ENCODE measurements at places on chromosomes 7 and 10.

- DNase-seq = no peak
These were observed 294.7 kb upstream of the AOAH start for GRCh38 chr7:37018954-37019353.

DNA sequence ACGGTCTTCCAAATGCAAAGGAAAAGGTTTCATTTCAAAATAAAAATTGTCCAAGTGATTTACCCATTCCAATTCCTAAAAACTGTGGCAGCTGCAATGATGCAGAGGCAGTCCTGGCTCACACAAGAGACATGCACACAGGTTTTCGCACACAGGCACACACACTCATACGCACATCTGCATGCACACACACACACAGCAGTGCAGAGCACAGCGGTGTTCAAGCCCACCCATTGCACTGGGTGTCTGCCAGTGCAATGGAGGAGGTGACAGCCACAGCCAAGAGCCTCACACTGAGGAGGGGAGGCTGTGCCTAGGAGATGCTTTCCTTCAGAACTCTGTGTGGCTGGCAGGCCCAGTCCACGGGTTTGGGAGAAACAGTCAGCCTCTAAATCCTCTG, 123.7 kb downstream of the SLIT1 start:
- no peak for DNase-seq

DNA sequence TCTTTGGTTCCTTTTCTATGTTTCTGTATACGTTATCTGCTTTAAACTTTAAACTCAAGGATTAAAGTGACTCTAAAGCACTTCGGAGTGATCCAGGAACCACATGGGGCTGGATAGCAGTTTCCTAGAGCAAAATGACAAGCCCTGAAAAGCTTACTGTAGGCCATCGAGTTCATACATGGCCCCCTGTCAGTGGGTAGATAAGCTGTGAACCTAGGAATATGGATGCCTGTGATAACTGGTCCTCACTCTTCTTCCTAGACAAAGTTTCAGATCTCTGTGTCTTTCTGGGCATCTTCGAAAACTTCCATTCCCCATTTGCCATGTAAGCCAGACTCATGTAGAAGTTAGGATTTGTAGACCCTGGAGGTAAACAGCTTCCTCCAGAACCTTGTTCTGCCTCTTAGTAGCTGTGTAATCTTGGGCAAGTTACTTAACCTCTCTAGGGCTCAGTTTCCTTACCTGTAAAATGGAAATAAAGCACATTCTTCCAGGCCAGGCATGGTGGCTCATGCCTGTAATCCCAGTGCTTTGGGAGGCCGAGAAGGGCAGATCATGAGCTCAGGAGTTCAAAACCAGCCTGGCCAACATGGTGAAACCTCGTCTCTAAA, 49.3 kb upstream of the KMT2E start:
- DNase-seq = no peak

DNA sequence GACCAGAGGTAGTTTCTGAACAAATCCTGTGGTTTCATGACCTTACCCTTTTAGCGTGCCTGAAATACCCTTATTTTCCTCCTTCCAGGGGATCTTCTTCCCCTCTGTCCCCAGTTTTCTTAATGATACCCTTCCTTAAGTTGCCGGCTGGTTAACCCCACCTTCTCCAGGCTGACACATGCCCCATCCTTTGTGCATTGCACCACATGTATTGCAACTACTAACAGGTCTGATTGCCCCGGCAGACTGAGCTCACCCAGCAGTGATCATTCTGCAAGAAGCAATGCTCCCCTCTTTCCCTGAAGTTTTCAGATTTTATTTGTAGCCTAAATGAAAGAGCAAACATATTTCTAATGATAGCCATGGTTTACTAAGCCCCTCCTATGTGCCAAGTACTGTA, 108.2 kb downstream of the HIP1 start:
- no peak for DNase-seq

DNA sequence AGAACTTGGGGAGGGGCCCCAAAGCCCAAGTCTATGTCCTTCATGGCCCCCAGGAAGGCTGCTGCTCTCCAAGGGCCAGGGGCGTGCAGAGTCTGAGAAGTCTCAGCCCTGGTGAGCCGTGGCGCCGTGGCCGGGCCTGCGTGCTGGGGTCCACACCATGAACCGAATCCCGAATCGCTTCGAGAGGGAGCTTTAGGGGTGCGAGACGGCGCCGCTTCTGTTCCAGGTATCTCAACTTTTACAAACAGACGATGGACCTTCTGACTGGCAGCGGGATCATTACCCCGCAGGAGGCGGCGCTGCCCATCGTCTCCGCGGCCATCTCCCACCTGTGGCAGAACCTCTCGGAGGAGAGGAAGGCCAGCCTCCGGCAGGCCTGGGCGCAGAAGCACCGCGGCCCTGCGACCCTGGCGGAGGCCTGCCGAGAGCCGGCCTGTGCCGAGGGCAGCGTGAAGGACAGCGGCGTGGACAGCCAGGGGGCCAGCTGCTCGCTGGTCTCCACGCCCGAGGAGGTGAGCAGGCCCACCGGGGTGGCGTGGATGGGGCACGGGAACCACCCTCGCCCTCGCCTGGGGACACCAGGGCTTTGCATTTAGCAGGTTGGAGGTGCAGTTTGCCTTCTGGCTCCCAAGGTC, 12.7 kb downstream of the STRA8 start:
- no peak for DNase-seq

- DNase-seq = no peak
These were observed 23.7 kb downstream of the KCNH2 start for GRCh38 chr7:150954201-150954985.

- DNase-seq = peak; percentile 69
These were observed 12.0 kb downstream of the PIP4K2A start for GRCh38 chr10:22702348-22702747.

GRCh38 chr7:143258831-143259230, 4.4 kb upstream of the GSTK1 start:
- peak; percentile 18 for DNase-seq

- peak; percentile 68 for DNase-seq
These were observed 27.4 kb downstream of the TAX1BP1 start for GRCh38 chr7:27767374-27767773.

GRCh38 chr7:102279537-102280400, 6.9 kb upstream of the SH2B2 start:
- peak; percentile 62 for DNase-seq

DNA sequence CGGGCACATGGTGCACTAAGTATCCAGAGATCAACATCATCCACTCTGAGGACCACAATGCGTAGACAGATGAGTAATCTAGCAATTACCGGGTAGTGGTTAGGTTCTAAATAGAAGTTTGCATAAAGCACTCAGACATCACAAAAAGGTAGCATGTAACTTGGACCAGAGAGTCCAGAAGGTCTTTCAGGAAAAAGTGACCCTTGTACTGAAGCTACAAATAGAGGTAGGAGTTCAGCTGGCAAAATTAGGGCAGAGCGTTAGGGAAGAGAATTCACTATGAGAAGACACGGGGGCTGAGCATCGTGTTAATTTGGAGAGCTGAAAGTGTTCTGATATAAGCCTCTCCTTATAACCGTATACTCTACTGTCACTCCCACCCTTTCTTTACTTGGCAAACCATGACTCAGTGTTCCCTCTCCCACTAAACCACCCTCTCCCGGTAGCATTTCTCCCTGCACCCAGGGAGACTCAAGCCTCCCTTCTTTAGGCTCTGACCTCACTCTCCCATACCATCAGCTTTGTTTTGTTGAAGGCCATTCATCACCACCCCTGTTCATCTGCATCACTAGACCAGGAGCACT, 222.2 kb upstream of the FZD1 start:
- DNase-seq = peak; percentile 17

GRCh38 chr10:113563306-113564088, 10.6 kb downstream of the HABP2 start:
- DNase-seq = peak; percentile 68

GRCh38 chr7:84339306-84339705, 144.7 kb upstream of the SEMA3A start:
- peak; percentile 26 for DNase-seq

DNA sequence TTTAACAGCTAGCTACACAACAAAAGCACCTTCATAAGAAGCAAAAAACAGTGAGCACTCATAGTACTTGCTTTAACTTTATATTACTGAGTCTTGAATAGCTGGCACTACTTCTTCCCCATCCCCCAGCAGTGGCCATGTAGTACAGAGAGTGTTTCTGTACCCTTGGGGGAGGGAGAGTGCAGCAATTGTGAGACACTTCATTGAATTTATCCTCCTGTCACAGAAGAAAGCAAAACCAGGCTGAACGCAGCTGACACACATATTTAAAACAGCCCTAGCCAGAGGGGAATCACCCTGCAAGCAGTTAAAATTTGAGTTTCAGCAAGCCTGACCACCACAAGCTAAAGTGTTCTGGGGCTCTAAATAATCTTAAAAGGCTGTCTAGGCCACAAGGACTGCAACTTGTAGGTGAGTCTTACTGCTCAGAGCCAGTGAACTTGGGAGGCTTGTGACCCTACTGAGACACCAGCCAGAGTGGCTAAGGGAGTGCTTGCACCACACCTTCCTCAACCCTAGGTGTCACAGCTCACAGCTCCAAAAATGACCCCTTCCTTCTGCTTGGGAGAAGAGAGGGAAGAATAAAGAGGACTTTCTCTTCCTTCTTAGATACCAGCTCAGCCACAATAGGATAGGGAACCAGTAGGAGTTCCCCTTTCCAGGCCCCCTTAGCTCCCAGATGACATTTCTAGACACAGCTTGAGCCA, 97.7 kb upstream of the MEOX2 start:
- no peak for DNase-seq

DNA sequence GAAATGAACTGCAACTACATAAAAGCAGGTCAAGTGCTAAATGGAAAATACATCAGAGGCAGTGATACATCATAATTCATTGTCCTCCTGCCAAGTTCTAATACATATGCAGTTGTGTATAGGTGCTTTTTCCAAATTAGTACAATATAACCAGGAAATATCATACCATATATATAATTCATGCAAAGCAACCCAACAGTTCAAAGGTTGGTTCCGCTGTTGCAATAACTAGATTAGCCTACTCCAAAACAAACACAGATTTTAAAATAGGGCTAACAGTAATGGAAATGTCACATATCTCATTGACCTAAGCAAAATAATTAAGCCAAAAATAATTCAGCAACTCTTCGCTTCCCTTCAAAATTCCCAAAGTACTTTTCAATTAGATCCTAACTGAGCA, 88.9 kb upstream of the NEBL start:
- DNase-seq = peak; percentile 48

DNA sequence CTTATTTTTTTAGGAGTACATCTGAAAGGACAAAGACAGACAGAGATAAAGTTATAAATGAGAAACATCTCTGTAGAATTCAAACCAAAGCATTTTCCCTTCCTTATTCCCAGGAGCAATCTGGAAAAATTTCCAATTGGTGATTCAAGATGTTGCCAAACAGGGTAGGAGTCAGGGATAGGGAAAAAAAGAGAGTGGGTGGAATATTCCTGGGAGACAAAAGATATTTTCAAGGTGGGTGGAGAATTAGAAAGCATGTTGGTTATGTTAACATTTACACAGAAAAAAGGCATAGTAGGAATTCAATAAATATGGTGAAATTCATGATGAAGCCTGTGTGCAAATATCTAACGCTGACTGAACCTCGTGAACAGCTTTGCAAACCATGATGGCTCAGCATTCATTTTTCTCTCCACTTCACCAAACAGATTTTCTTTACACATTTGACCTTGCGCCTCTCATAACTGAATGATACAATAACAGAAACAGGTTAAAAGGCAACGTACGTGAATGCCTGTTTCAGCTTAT, 25.1 kb downstream of the SLC26A5 start:
- DNase-seq = no peak

DNA sequence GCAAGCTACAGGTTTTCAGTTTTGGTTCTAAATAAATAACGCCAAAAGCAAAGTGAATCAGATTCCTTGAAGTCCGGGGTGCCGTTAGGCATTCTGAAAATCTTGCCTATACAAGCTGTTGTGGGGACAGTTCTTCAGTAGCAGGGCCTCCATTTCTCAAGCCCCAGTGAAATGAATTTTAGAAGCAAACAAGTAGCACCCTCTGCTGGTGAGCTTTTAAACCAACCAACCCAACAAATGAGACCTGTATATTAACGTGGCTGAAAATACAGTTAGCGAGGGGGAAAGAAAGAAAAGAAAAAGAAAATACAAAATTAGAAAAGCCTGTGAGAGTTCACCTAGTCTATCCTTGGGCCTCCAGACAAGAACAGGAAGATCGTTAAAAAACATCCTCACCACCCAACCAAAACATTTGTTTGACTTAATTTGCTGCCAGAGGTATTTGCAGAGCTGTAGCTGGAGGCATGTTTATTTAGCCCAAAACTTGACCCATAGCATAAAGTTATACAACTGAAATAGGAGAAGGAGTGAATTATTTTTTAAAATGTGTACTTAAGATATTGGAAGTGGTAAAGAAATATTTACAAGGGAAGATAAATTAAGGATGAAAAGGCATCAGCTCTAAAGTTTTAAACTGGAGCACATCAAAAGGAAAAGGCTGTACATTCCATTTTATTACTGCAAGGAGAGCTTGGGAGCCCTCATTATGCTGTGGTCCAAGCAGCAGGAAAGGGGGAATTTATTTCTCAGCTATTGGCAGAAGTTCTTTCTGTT, 98.9 kb downstream of the DYNC1I1 start:
- peak; percentile 64 for DNase-seq

DNA sequence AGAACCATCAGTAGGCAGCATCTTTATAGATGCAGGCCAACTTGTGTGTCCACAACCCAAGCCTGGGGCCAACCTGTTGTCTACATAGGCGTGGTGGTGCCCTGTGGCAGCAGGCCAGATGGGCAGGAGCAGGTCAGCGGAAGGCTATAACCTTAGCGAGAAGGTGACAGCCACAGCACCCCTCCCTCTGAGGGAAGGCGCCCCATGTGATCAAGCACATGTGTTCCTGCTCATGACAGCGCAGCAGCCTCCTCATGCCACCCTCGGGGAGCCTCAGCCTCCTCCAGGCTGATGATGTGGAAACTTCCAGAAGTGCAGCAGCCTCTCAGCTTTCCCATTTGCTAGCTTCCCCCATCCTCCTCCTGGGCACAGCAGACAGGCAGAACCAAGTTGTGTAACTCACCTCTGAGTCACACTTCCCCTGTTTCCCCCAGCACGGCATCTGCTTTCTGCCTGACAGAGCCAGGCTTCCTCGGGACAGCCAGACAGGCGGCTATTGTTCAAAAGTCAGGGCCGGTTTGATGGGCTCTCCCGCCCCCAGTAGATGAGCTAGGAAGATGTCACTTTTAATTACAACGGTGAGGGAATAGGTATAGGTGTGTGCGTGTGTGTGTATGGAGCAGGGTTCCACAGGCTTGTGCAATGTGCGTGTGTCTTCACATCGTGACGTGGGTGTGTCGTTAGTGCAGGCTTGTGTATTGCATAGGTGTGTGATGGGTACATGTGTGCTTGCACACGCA, 312.0 kb upstream of the ZMIZ1 start:
- DNase-seq = peak; percentile 99

DNA sequence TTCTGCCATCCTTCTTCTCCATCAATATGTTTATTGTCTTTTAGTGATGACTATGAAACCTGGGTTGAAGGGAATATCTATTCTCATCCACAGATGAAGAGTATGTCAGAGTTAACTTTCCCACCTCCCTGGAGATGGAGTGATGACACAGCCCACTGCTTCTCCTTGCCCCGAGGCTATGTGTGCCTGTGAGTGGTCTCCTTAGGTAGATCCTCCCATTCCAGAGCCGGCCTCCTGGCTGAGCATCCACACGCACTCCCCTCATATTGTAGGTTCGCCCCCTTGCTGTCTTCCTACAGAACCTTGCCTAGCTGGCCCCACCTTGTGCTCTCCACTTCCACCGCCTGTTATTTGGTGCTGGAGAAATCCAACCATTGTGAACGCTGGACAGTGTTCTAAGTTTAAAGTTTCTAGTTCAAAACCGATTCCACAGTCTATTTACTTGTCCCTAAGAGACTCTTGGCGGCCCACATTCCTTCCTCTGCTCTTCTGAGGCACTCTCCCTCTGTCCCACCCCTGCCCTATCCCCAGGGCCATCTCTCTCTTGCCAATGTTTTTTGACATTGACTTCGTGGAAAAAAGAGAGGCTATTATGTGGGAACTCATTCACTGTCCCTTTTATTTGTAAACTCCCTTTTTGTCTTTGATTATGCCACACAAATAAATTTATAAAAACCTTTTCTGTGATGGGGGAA, 168.0 kb downstream of the ZNF438 start:
- no peak for DNase-seq

Measured in fibroblast of pulmonary artery (primary cell).